Psoas muscle (tissue), 8 donors: ENCODE measurements at places on chromosomes 1 and 21.

- H3K27ac ChIP-seq, result no peak overlapping the region
- no peaks in the 10 kb centered on the region for H3K36me3 ChIP-seq
- H3K4me1 ChIP-seq, result no peaks in the 10 kb centered on the region
- DNase-seq, result no peak
- H3K4me3 ChIP-seq, result no peak overlapping the region
These were observed 21.9 kb upstream of the FCGR2A start for GRCh38 chr1:161483361-161483760.

DNA sequence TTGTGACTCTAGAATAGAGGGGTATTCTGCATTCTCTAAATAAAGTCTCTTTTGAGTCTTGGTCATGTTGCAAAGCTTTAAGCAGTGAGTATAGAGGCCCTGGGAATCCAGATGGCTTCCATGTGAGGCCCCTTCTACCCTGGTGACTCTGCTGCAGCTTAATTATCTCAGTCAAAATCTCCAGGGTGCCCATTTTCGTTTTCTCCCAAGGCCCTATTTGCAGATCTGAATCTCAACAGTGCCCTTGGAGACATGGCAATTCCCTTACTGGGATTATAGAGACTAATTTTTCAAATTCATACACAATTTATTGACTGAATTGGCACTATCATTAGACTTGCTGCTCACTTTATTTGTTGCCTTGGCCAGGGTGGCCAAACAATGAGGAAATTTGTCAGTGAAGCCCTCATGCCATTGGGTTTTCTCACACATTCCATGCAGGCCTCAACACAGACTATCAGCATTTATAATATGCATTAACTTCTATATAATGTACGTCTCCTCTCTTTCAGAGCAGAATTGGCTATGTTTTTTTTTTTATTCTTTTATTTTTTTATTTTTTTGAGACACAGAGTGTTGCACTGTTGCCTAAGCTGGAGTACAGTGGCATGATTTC, 35.1 kb downstream of the PROX1 start:
- H3K27me3 ChIP-seq, result no peaks in the 10 kb centered on the region
- H3K27ac ChIP-seq, result no peak overlapping the region
- no peaks in the 10 kb centered on the region for H3K4me1 ChIP-seq
- H3K4me3 ChIP-seq, result no peak overlapping the region
- no peak for DNase-seq

DNA sequence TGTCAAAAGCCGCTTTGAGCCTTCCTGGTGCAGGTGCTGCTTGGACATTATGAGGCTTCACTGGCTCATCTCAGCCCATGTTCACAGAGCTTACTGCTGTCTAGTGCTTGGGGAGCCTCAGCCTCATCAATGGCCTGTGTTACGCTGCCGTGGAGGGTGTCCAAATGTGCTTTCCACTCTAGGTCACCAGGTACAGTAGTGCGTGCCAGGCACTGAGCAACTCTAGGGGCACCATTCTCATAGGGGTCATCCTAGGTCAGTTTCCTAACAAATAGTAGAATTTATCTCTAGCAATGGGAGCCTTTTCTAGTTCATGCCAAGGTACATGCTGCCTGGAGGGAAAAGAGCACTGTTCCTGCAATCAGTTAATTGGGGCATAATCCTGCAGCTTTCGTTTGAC, 193.8 kb downstream of the DYRK1A start:
- no peak overlapping the region for H3K4me3 ChIP-seq
- DNase-seq, result no peak
- H3K36me3 ChIP-seq, result no peaks in the 10 kb centered on the region
- no peaks in the 10 kb centered on the region for H3K27me3 ChIP-seq
- peaks cover 32% of the 10 kb centered on the region for H3K4me1 ChIP-seq

GRCh38 chr1:54253480-54253879, 53.5 kb downstream of the MRPL37 start:
- peaks cover 4% of the 10 kb centered on the region for H3K4me1 ChIP-seq
- H3K4me3 ChIP-seq, result no peak overlapping the region
- H3K27me3 ChIP-seq, result no peaks in the 10 kb centered on the region

DNA sequence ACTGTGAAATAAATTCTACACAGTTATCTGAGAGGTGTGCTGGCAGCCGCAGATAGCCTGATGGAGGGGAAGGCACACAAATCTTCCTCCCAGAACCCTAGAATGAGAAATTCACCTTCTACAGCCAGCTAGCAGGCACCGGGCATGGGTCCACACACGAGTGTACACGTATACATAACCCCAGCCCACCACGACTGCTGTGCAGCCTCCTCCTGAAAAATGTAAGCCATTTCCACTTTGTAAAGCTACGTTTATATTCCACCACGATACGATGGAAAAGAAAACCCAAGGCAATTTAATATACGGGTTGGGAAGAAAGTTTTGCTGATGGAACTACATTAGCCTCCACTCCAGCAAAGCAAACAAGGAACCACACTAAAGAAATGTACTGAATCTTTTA, 1.8 kb downstream of the BTG3 start:
- DNase-seq, result no peak
- H3K27me3 ChIP-seq, result no peaks in the 10 kb centered on the region
- no peak overlapping the region for H3K27ac ChIP-seq
- peak overlapping the region; percentile 72 for H3K4me3 ChIP-seq
- no peaks in the 10 kb centered on the region for H3K36me3 ChIP-seq

- peak overlapping the region; percentile 23 for H3K27ac ChIP-seq
- DNase-seq, result no peak
- no peaks in the 10 kb centered on the region for H3K27me3 ChIP-seq
These were observed 17.8 kb upstream of the TDRD10 start for GRCh38 chr1:154483941-154484803.

DNA sequence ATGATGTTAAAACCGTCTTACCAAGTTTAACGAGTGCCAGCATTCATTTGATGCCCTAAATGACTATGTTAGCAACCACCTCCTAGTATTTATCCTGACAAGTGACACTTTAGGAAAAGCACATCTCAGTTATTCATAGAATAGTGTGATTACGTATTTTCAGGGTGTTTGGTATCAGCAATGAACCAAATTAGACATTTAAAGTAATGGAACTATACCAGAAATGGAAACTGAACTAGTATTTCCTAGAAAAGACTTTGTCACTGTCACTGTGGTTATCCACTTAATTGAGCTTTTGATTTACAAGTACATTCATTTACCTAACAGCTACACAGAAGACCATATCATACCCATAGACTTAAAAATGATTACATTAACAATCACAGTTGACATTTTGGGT, 3.6 kb upstream of the IL12RB2 start:
- no peak overlapping the region for H3K27ac ChIP-seq
- H3K36me3 ChIP-seq, result no peaks in the 10 kb centered on the region
- H3K4me1 ChIP-seq, result no peaks in the 10 kb centered on the region

GRCh38 chr21:37870221-37870620, 46.0 kb downstream of the KCNJ6 start:
- no peak for DNase-seq
- no peaks in the 10 kb centered on the region for H3K4me1 ChIP-seq
- H3K27ac ChIP-seq, result no peak overlapping the region
- H3K4me3 ChIP-seq, result no peak overlapping the region
- no peaks in the 10 kb centered on the region for H3K36me3 ChIP-seq
- H3K27me3 ChIP-seq, result no peaks in the 10 kb centered on the region

DNA sequence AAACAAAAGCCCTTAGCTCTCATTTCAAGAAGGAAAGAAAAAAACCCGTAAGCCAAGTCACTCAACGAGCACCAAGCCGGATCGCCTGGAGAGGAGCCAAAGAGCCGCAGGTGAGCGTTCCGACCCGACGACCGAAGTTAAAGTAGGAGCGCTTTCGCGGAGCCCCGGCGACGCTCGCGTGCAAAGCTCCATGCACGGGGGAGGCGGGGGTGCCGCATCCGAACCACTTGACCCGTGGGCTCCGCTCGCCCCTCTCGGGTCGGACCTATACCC, 382 bp downstream of the GPBP1L1 start:
- H3K4me3 ChIP-seq, result peak overlapping the region; percentile 93
- DNase-seq, result peak; percentile 61
- H3K27me3 ChIP-seq, result no peaks in the 10 kb centered on the region
- peaks cover 35% of the 10 kb centered on the region for H3K4me1 ChIP-seq

DNA sequence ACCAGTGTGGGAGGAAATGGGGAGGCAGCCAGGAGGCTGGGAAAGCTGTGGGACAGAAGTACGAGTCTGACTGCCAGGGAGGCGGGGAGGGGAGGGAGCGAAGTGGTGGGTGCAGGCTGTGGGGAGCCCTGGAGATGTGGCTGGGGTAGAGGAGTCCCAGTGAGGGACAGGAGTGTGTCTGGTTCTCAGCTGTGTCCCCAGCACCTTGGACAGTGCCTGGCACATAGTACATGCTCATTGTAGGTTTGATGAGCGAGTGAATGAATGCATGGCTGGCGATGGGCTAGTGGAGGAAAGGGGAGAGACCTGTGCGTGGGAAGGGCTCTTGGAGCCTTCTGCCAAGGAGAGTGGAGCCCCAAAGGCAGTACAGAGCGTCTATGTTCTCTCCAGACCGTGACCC, 104.1 kb downstream of the SIK1 start:
- H3K36me3 ChIP-seq, result no peaks in the 10 kb centered on the region
- peak overlapping the region; percentile 50 for H3K27ac ChIP-seq
- no peak overlapping the region for H3K4me3 ChIP-seq
- peaks cover 6% of the 10 kb centered on the region for H3K4me1 ChIP-seq

- no peaks in the 10 kb centered on the region for H3K4me1 ChIP-seq
- H3K36me3 ChIP-seq, result no peaks in the 10 kb centered on the region
- no peaks in the 10 kb centered on the region for H3K27me3 ChIP-seq
- H3K4me3 ChIP-seq, result peak overlapping the region; percentile 72
- no peak overlapping the region for H3K27ac ChIP-seq
- DNase-seq, result peak; percentile 57
These were observed 758 bp downstream of the RAD54L start for GRCh38 chr1:46248122-46248920.

DNA sequence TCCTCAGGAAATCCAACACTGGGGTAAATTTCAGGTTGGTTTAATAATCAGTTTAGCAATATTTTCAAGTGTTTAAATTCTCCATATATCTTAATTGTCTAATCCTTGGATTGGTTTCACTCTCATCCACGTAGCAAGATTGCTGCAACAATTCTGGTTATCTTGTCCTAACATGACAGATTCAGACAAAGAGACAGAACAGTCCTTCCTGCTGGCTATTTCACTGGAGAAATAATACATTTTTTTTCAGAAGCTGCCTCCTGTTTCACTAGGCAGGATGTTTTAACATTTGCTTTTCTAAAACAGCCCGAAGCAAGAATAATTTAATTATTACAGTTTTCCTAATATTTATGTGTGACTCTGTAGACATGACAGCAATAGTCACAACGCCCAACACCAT, 2011.2 kb downstream of the NCAM2 start:
- no peaks in the 10 kb centered on the region for H3K4me1 ChIP-seq
- DNase-seq, result no peak
- H3K27ac ChIP-seq, result no peak overlapping the region
- no peaks in the 10 kb centered on the region for H3K36me3 ChIP-seq
- H3K4me3 ChIP-seq, result no peak overlapping the region
- H3K27me3 ChIP-seq, result no peaks in the 10 kb centered on the region

- H3K36me3 ChIP-seq, result no peaks in the 10 kb centered on the region
- peak; percentile 84 for DNase-seq
These were observed 176.9 kb upstream of the LMO4 start for GRCh38 chr1:87151500-87152421.
